ENCODE measurements at places on chromosomes 3 and 15. TPM values are rescaled to one million over a fixed set of nuclear protein-coding genes. Genes with fewer than 3 reads are reported as not detected.

The FANCD2OS gene
- not detected for total RNA-seq

The GOLGA6L7 gene
- total RNA-seq: not detected

The BSN gene
- total RNA-seq: under 0.01 TPM

The SNAPC5 gene
- 31.6 TPM for total RNA-seq

The SERPINI2 gene
- total RNA-seq: not detected
